BJ (cell line): ENCODE measurements at places on chromosomes 5 and 9.

- DNase-seq, result peak; percentile 3
Observed at GRCh38 chr5:42767491-42768105, 11.0 kb downstream of the CCDC152 start.

- no peak for DNase-seq
Observed at GRCh38 chr5:121681229-121681855, 170.3 kb upstream of the FTMT start.

DNA sequence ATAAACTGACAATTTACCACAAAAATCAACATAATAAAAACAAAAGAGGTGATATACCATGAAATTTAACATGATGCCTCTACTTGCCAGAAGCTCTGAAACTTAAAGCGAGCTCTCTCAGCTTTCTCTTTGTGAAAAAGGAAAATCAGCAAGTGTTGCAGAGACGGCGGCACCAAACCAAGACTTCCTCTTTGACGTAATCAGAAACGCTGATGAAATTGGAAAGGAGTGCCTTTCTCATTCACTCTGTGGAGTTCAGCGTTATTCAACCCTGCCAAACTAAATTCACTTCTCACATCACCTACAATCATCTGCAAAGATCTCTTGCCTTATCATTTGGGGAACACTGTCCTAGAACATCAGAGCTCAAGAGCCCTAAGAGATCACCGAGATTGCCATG lies 32.2 kb downstream of the ANXA6 start:
- no peak for DNase-seq

GRCh38 chr9:77712533-77713130 lies 64.5 kb upstream of the GNA14 start:
- DNase-seq, result no peak

GRCh38 chr5:159187719-159188118 lies 21.6 kb downstream of the RNF145 start:
- no peak for DNase-seq

- DNase-seq, result no peak
Observed at GRCh38 chr5:61332358-61332749, 296 bp downstream of the ZSWIM6 start.

DNA sequence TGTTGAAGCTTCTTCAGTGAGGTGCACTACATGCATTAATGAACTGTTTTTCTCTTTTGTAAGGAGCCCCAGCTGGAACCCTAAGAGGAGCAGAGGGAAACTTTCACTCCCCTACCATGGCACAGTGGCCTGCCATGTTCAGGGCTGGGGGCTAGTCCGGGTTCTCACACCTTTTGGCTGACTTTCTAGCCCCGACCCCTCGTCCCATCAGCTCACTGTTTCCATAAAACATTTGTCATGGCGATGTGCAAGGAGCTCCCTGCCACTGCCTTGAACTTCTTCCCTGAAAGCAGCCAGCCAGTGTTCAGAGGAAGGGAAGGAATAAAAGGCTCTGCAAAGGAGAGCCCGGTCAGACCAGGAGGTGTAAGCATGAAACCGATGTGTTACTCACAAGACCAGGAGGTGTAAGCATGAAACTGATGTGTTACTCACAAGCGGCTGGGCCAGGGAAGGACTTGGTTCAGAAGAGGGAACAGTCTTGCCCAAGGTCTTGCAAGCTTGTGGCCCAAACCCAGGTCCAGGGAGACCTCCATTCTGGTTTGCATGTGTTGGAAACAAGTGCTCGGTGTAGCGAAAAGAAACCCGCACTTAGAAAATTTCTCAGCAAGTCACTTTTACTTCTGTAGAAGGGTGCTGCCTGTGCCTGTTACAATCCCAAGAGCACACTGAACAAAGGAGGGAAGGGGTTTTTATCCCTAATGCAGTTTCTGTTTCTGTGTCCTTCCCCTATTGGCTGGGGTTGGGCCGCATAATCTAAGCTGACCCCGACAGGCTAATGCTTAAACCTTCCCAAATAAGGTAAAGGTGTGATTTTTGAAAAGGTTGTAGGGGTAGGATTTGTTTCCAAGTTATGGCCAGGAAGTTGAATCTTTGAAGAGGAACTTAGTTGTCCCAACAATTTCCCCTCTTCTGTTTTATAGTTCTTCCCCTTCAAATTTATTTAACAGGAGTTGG lies 3.4 kb upstream of the ABO start:
- no peak for DNase-seq

DNA sequence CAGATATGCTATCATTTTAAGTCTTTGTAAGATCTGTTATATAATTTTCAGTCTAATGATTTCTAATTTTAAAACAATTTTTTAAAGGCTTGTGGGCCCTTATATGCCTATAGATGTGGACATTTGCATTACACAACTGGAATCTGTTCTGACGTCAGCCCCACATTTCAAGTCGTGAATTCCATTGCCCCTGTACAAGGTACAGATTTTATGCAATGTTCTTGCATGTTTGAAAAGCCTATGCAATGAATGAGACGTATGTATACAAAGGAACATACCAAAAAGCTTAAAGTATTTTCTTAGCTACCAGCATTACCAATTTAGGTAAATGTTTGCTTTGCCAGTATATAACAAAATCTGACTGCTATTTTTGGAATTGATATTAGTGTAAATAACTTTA lies 77.2 kb downstream of the ITGA1 start:
- no peak for DNase-seq

- DNase-seq, result peak; percentile 72
Observed at GRCh38 chr9:129750013-129750638, 2.7 kb downstream of the PTGES start.

GRCh38 chr9:120612218-120612617 lies 32.3 kb upstream of the CDK5RAP2 start:
- DNase-seq, result no peak

DNA sequence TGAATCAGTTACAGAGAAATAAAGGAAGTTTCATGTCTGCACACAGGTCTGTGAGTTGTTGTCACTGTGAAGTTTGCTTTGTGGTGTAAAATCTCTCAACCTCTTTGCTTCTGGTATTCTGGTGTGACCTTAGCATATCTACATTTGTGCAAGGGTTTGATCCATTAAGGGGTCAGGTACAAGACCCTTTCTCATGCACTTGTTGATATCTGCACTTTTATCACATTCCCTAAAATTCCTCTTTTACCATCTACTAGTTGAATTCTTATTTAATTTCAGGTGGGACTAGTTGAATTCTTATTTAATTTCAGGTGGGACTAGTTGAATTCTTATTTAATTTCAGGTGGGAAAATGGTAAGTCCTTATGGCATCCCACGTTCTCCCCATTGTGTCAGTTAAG lies 306.7 kb upstream of the ZNF608 start:
- DNase-seq, result no peak

- no peak for DNase-seq
Observed at GRCh38 chr5:103467831-103468230, 94.8 kb downstream of the NUDT12 start.
